ENCODE measurements at places on chromosomes 3 and 15. TPM values are rescaled to one million over a fixed set of nuclear protein-coding genes. Genes with fewer than 3 reads are reported as not detected.

GRK7 gene
- total RNA-seq = not detected

ARPIN gene
- total RNA-seq = 12.6 TPM

TPRG1 gene
- 0.38 TPM for total RNA-seq

PARP15 gene
- total RNA-seq = not detected

HGD gene
- total RNA-seq = 17.6 TPM

SNRK gene
- total RNA-seq = 4.1 TPM

NDUFB5 gene
- total RNA-seq = 46.9 TPM

ZNF385D gene
- total RNA-seq = not detected

WDR93 gene
- 0.15 TPM for total RNA-seq

All from A549 treated with RU486 at 1 μM for 4 hours (cell line).